MCF 10A (cell line): ENCODE measurements at places on chromosomes 6 and 20.
A peak's percentile ranks its signal among the peaks of the same experiment; 100 is the strongest.

DNA sequence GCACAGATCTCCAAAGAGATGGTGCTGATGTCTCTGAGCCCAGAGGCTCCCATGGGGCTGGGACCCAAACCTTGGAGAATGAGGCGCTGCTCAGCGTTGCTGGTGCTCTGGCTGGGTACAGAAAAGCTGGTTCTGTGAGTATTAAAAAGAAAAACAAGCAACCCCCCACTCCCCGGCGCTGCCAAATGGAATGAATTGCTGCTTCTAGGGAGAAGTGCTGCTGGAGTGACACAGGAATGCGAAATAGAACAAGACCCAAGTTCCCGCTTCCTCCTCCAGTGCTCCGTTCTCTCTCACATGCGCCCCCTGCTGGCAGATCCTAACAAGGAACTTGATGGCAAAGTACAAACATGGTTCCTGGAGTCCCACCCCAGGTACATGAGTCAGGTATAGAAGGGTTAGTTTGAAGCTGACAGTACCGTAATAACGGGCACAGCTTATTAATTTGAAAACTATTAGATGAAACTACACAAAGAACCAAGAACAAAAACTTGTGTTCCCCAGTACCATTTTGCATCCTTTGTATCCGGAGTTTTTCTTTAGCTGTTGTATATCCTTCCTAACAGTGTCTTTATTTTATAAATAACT is 2.1 kb upstream of the DDX27 start:
- DNase-seq, result peak; percentile 94

DNA sequence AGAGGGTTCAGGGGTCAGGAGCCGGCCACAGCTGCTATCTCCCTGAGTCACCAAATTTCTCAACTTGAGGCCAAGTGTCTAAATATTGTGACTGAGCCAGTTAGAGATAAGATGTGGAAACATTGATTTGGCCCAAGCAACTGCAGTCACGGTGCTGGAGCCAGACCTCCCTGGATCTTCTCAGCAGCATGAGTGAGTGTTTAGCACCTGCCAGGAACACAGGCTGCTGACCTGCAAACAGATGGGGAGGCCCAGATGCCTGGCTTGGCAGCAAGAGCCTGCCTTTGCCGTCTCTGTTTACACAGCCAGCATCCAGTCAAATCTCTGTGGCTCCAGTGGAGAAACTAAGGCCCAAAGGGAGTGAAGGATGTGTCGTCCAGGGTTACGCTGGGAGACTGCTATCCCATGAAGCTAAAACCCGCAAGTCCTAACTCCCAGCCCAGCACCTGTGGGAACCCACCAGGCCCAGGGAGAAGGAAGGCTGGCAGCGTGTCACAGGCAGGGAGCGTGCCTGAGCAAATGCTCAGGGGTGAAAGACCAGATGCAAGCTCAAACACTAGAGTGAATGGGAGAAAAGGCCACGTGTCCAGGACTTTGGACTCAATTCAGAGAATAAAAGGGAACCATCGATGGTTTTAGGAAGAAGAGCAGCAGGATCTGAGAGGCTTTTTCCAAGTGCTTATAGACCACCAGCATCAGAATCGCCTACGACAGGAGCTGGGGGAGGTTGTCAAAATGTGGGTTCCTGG is 15.9 kb upstream of the PTGIS start:
- peak; percentile 39 for DNase-seq

DNA sequence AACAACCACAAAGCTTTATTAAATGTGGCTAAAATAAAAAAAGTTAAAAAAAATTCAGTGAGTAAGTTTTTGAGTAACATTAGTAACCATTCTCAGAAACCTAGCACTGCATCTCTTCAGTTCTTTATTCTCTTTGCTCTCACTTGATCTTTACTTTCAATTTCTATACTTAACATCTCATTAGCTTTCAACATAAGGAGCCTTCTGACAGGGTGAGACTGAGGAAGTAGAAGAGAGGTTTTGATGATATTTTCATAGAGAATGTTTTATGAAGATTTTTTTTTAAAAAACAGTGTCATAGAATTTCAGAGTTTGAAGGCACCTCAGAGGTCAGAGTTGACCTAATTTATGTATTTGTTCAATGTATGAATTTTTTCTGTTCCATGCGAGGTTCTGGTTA is 60.8 kb downstream of the FAM83B start:
- no peak for DNase-seq

GRCh38 chr20:45429618-45430017 is 13.7 kb downstream of the PIGT start:
- DNase-seq, result no peak

DNA sequence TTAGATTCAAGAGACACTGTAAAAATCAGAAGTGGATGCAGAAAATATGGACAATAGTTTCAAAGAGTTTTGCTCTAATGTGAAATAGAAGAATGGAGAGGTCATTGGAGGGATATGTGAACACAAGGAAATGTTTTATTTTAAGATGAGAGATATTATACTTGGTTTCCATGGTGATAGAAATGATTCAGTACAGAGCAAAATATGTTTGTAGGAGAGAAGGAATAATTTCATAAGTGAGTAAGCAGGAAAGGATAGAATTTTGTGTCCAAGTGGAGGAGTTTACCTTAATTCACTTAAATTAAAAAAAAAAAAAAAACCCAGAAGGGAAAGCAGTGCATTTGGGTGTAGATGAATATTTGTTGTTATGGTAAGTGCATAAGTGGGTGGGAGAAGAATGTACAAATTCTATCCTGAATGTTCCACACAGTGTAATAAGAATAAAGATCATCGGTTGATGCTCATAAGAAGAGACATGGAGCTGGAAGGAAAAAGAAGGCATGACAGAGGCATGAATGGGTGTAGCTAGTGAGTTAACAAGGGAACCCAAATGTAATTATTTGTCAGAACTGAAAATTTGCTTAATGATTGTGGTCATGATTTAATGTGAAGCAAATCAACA is 688.9 kb upstream of the GJE1 start:
- no peak for DNase-seq

GRCh38 chr6:37641546-37641945 is 56.1 kb downstream of the MDGA1 start:
- no peak for DNase-seq

- no peak for DNase-seq
Measured at GRCh38 chr6:11714116-11714797, 64.3 kb downstream of the ADTRP start.

- no peak for DNase-seq
Measured at GRCh38 chr6:36375644-36376155, 11.8 kb downstream of the ETV7 start.

GRCh38 chr20:24027229-24027628 is 38.6 kb upstream of the GGTLC1 start:
- no peak for DNase-seq

DNA sequence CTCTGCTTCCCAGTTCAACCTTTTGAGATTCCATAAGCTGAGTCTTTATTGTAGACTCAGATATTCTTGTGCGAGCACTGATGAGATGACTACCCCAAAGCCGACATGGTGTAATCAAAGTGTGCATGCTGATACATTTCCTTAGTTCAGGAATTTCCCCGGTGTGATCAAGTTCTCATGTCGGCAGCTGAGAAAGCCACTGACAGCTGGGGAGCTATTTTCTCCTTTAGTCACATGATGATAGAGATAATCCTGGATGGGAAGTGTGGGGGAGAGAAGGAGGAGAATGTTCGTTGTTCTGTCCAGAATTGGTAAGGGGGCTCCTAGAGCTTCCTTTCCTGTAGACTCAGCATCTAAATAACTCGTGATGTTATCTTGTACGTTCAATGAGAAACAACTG is 7.7 kb upstream of the CAP2 start:
- DNase-seq, result no peak

DNA sequence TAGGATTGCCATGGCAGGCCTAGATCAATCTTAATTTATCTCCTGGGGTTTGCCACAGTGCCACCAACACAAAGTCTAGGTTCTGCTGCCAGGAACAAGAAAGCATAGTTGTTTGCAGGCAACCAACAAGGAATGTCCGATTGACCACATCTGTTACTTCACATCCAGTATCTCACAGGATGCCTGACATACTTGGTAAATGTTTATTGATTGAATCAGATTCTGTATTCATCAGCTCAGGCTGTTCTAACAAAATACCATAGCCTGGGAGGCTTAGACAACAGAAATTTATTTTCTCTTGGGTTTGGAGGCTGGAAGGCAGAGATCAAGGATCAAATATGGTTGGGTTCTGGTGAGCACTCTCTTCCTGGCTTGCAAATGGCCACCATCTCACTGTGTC is 26.3 kb upstream of the MC3R start:
- peak; percentile 55 for DNase-seq

GRCh38 chr6:7138921-7139358 is 31.2 kb downstream of the RREB1 start:
- no peak for DNase-seq

DNA sequence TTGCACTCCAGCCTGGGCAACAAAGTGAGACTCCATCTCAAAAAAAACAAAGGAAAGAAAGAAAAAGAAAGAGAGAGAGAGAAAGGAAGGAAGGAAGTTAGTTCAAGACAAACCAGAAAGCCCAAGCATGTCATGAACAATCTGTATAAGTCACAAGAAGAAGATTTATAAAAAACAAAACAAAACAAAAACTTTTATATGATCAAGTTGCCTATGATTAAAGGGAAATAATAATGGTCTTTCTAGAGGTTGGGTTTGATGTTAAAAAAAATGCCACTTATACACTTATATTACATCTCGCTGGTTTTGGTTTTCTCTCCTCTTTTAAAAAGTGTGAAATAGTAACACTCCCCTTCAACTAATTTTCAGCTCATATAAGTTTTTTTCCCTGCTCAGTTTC is 146.2 kb upstream of the CARMIL1 start:
- no peak for DNase-seq

DNA sequence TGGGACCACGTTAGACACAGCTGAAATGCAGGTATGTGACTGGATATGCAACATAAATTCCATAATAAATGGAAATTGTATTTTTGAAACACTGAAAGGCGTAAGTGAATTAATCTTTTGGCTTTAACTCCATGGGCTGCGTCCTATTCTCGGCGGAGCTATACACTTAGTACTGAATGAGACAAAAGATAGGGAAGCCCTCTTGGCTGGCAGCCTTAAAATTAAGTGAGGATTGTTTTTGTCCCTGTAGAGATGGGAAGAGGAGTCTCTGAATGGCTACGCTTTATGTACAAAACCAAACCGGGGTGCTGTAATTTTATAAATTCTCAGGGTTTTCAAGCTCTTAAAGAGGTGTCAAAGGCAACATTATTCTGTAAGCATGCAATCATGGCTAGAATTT is 429.8 kb downstream of the QKI start:
- DNase-seq, result no peak

DNA sequence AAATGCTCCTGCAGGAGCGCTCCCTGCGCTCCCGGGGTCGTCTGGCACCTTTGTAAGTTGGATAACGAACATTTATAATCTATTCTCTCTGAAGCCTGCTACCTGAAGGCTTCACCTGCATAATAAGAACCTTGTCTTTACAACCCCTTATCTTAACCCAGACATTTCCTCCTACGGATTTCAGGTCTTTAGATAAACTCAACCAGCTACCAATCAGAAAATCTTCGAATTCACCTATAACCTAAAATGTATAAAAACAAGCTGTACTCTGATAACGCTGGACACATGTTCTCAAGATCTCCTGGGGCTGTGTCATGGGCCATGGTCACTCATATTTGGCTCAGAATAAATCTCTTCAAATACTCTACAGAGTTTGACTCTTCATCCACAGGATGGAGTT is 4.1 kb upstream of the KCNK5 start:
- no peak for DNase-seq

GRCh38 chr20:9270831-9271230 is 201.9 kb downstream of the PLCB4 start:
- DNase-seq, result peak; percentile 54

GRCh38 chr6:144134737-144135136 is 15.6 kb upstream of the STX11 start:
- peak; percentile 9 for DNase-seq

- no peak for DNase-seq
Measured at GRCh38 chr6:108578595-108579327, 18.0 kb downstream of the FOXO3 start.

DNA sequence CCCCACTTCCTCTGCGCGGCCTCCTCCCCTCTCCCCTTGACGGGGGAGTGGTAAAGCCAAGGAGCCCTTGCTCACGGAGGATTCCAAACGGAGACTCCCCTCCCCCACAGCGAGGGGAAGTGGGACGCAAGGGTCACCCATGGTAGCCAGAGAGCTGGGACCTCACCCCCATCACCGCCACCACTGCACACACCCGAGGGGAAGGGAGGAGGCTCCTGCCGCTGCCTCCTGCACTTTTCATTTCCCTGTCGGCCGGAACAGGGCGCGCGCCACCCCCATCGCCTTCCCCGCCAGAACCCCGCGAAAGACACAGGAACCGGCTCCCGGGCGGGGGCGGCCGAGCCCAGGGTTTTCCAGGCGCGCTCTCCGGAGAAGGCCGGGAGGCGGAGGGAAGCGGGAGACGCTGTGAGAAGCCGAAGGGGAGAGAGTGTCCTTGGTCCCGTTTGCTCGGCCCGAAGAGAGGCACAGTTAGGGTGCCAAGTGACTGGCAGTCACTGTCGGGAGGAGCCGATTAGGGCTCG is 789 bp downstream of the CCND3 start:
- DNase-seq, result peak; percentile 31

GRCh38 chr20:60934724-60935123 is 317.3 kb upstream of the CDH4 start:
- no peak for DNase-seq

DNA sequence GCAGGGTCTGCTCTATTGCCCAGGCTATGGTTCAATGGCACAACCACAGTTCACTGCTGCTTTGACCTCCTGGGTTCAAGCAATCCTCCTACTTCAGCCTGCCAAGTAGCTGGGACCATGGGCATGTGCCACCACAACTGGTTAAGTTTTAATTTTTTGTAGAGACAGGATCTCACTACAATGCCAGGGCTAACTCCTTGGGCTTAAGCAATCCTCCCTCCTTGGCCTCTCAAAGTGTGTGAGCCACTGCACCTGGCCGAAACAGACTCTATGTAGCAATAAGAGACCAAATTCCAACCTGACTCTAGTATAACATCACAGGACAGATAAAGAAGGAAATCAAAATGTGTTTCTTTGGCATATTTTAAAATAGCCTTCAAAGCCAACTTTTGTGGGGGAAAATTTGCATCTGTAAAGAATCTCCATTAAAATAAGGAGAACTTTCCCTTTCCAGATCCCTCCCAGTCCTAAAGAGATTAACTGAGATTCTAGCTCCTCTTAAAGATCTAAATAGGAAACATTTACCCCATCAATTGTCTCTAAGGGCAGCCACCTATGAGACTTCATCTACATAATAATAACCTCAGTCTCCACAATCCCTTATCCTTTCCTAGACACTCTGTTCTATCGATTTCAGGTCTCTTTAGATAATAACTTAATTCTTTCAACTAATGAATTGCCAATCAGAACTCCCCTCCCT is 94.7 kb upstream of the PLCB4 start:
- DNase-seq, result no peak
